HS-27A (cell line): ENCODE measurements at places on chromosomes 3 and 15.
A peak's percentile ranks its signal among the peaks of the same experiment; 100 is the strongest.

DNA sequence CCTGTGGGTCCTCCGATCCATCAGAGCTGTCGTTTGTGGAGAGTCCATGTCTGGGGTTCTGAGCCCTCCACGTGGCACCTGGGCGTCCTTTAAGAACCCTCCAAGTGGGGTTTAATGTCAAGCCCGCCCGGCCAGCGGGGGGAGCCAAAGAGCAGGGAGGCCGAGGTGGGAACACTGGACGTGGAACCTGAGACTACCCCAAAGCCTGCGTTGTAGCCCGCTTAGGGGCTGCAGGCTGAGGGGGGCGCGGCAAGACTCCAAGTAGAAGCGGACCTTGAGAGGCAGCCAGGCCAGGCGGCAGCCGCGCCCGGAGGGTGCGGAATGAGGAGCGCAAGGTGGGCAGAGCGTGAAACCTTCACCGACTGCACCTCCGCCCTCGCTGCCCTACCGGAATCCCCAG, 126.2 kb upstream of the ATP10A start:
- DNase-seq: no peak

DNA sequence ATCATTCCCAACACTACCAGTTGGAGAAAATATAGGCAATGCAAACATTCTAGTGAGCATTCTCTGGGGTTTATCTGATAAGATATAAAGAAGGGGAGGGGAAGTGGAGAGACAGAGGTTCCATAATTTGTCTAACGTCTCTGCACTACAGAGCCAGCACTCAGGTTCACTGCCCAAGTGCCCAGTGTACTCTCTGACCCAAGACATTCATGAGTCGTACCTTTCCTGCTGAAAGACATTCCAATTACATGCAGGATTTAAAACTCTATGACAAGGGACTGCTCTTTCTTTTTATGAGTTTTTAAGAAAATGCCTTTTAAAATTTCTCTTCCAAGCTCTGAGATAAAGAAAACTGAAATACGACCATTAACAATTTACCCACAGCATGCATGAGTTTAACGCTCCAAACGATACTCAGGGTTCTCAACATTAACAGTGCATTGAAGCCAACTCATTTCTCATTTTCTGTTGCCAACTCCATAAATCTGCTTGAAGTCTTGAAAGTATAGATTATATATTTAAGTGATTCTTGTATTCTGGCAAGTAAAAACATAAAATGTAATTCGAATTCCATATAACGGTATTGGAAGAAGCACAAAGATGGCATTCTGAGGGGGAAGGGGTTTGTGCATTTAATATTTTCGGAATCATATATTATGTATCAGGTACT, 193.4 kb downstream of the SUCLG2 start:
- no peak for DNase-seq

DNA sequence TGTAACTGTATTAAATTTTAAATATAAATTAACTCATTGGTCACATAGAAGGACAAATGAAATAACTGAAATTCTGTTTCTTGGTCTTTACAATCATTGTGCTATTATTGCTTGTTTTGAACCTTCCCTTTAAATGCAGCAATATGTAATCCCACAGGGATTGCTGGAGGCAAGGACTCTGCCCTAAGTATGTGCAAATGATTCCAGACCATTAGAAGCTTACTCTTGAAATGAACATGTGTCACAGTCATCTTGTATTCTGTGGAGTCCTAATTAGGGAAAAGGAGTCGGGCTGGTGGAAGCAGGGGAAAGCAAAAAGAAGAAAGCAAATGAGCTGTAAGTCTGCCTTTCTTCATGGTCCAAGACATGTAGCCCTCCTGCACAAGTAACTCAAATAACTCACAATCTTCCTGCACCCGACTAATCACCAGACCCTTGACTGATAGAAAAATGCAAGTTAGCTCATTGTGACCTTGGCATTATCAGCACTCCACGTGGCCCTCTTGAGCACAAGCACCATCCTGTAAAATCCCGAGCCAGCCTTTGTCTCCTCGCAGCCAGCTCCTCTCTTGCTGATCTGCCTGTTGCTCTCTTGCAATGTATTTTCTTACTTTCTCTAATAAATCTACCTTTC, 2.3 kb upstream of the TMPRSS7 start:
- DNase-seq: no peak

- no peak for DNase-seq
Observed at GRCh38 chr3:74605437-74605836, 9.0 kb downstream of the CNTN3 start.

DNA sequence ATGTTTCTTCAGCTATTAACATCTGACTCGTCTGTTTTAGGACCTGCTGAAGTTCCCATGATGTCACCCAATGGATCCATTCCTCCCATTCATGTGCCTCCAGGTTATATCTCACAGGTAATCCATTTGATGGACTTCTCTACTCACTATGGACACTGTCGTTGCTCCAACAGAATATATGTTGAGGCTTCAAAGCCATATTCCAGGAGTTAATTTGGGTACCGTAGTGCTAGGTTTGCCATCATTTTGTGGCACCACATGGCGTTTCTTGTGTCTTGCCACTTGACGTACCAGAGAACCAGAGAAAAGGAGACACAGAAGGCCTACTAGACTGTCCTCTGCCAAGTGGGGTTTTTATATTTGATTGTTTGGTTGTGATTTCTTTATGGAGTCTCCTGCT, 187.5 kb downstream of the FNDC3B start:
- no peak for DNase-seq

- peak; percentile 81 for DNase-seq
Observed at GRCh38 chr15:71691458-71692417, 118.6 kb upstream of the NR2E3 start.

DNA sequence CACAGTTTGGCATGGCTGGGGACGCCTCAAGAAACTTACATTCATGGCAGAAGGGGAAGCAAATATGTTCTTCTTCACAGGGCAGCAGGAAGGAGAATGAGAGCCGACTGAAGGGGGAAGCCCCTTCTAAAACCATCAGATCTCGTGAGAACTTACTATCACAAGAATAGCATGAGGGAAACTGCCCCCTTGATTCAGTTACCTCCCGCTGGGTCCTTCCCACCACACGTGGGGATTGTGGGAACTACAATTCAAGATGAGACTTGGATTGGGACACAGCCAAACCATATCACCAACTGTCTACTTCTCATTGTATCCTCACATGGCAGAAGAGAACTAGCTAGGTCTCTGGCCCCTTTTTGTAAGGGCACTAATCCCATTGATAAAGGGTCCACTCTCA, 30.5 kb downstream of the CCDC32 start:
- DNase-seq: no peak

DNA sequence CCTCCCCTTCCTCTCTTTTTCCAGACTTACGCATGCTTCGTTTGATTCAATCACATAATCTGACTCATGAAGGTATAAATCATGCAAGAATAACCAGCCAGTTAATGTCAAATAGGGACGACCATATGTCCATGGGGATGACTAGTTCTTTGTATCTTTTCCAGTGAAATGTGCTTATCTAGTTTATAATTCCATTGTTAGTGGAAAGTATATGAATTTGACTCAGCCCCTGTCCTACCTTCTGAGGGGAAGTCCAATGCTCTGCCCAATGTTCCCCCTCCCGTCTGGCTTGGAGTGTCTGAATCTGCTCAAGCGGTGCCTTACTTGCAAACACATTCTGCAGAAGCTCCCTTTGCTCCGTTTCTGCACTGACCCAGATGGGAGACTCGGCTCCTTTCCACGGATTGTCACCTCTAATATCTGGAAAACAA, 55.0 kb upstream of the EPHB3 start:
- DNase-seq: no peak

- DNase-seq: no peak
Observed at GRCh38 chr3:55724821-55725220, 237.7 kb upstream of the WNT5A start.

DNA sequence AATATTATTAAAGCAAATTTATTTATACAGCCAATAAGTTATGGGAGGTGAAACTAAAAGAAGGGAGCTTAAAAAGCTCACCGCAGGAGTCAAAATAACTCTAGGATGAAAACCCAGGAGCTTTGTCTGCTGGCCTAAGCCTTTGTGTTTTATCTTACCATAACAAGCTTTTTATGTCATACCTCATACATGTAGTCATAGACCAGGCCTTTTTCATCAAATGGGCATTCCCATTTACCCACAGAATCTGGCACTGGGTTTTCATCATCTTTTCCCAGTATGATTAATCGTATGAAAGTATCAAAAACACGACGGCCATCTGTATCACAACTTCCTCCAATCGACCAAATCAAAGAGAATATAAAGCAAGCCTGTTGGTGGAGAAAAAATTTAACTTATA, 122.8 kb downstream of the DNAH12 start:
- DNase-seq: no peak

DNA sequence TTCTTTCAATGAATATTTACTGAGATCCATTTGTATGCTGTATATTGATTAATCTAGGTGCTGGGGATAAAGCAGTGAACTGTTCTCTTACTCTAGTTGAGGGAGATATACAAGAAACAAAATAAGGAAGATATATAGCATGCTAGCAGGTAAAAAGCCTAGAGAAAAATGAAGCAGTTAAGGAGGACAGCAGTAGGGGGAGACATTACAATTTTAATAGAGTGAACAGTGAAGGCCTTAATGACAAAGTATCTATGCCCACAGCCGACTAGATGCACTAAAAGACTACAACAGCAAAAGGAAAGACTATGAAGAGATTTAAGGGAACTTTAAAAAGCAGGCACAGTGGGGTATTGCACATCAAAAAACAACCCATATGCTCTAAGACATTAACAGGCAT, 81.4 kb downstream of the XRN1 start:
- no peak for DNase-seq

DNA sequence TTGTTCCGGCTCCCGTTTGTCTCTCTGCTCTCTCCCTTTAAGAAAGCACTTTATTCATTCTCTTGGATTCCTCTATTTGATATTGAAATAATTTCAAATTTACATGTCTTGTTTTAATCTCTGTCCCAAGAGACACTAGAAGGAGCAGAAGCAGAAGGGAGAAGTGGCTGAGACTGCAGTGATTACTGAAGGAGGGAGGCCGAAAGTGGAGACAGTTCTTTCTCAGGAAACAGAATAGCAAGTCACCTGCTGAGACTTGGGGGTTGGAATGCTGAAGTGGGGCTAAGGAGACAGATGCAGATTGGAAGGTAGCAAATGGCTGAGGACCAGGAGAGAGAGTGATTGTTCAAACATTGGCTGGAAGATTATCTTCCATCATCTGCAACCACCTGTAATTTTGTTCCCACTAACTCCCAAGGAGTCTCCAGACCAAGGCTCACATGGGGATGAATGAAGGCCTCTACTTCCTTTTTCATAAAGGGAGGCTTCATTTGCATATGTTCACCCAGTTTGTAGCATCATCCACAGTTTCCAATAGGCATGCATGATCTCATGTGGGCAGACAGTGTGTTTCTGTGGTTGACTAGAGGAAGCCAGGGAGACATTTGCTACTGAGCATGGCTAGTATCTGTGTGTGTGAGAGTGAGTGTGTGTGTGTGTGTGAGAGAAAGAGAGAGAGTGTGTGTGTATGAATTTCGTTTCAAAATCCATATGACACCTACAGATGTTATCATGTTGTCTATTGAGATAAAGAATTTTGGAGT, 24.0 kb downstream of the LTF start:
- DNase-seq: no peak

DNA sequence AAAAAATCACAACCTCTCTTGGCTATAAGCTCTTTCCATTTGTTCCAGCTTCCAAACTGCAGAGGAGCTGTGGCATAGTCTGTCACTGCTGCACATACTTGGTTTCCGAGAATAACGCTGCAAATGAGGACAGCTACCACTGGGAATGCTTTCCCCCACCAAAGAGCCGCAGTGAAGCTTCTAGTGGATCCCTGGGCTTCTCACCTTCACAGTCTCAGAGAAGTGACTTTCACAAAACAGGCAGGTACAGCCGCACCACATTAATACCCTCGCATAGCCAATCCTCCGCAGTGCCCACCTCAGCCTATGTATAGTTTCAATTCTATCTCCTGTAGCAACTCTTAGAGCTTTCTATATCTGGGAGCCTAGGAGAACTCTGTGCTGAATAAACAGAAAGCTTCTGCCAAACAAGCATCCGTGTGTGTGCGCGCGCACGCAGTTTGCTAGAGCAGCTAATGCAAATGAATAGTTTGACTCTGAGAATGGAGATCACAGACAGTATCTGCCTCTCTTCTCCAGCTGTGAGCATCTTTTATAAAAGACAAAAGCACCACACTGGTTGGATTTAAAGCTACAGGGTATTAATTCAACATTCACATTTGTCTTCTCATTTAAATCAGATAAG, 81.9 kb upstream of the PLXND1 start:
- DNase-seq: no peak

DNA sequence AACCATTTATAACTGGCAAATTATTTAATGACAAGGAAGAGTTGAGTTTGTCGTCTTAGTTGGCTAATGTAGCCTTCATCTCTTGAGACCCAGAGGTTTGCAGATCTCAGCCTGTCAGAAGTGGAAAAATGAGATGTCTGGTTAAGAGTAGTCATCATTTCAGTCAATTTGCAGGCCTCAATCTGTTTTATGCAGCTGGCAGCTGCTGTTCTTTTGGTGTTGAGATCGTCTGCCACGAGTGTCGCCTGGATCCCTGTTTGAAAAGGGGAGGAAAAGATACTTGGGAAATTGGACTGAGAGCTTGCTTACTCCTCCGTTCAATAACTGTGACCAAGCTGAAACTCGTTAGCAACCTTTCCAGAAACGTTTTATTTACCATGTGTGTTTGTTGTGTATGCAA, 2.3 kb downstream of the PHLDB2 start:
- DNase-seq: no peak

DNA sequence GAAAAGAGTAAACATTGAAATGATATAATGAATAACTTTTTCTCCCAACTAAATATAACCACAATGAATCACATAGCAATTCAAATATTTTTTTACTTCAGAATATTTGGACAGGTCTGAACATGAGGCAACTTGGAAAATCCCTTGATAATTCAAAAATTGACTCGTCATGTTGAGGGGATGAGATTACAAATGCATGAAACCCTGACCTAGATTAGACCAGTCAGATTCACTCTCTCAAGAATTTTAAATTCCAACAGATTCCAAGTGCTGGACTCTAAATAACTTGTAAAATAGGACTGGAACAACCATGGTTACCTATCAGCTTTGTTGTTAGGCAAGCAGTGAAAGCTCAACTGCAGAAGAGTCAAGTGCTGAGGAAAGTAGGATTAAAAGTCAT, 317.5 kb downstream of the GBE1 start:
- DNase-seq: peak; percentile 43

DNA sequence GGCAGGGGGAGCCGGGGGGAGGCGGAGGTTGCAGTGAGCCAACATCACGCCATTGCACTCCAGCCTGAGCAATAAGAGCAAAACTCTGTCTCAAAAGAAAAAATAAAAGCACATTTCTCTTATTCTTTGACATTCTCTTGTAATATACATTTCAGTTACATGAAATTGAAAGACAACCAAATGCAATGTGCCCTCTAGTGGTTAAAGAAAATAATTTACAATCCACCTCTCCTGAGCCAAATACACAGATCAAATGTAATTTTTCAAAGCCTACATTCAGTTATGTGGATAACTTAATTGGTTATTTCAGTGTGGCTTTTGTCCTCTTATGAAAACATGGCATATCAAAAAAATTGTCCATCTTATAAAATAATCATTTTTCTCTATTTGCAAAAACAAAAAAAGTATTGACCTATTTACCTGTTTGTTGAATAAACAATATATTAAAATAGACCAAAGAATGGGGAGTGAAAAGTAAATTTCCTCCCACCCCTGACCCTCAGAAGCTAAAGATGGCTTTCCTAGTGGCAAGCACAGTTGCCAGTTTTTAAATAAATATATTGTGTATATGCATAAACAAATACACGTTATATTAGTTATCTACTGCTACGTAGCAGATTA, 14.2 kb upstream of the U2SURP start:
- DNase-seq: no peak

GRCh38 chr15:80015156-80015555, 44.2 kb upstream of the BCL2A1 start:
- no peak for DNase-seq
